ENCODE measurements at places on chromosomes 1 and 21.

DNA sequence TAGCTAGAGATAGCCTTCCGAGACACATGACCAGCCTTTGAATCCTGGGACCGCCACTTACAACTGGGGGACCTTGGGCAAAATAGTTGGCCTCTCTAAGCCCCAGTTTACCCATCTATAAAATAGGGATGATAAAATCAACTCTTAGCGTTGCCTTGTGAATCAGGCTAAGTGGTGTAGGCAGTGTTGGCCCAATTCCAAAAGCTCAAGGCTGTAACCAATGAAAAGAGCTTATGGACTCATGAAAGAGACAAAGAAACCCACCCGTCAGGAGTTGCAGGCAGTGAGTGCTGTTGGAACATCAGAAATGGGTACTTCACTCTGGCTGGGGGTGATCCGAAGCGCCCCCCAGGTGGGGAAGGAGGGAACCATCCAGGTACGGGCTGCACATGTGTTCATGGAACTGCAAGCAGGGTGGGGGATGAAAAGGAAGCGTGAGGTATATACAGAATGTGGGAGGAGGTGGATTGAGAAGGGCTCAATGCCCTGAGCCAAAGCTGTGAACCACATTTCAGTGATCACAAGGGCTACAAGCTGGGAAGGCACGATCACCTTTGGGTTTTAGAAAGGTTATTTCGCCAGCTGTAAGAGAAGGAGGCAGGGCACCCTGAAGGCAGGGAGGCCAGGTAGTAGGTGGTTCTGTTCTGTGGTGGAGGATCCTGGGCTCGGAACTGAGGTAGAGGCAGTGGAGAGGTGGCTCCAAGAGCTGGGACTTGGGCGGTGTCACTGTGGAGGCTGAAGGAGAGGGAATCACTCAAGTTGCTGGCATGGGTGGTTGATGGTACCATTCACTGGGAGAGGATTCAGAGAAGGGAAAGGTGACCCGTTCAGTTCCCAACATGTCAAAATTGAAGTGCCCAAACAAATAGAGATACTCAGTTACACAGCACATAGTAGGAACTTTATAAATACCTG is 11.4 kb upstream of the KIAA1614 start:
- no peaks in the 10 kb centered on the region for H3K27me3 ChIP-seq
- no peak overlapping the region for H3K27ac ChIP-seq
- DNase-seq = no peak
- no peaks in the 10 kb centered on the region for H3K36me3 ChIP-seq

- no peaks in the 10 kb centered on the region for H3K36me3 ChIP-seq
- H3K27me3 ChIP-seq = no peaks in the 10 kb centered on the region
- no peak for DNase-seq
- peak overlapping the region; percentile 100 for H3K27ac ChIP-seq
- H3K4me1 ChIP-seq = peaks cover 89% of the 10 kb centered on the region
- H3K4me3 ChIP-seq = no peak overlapping the region
Measured at GRCh38 chr1:18948913-18949685, 7.4 kb downstream of the IFFO2 start.

GRCh38 chr1:224321706-224322105 is 8.3 kb downstream of the NVL start:
- H3K4me3 ChIP-seq = no peak overlapping the region
- H3K36me3 ChIP-seq = peaks cover 27% of the 10 kb centered on the region
- H3K27ac ChIP-seq = no peak overlapping the region
- no peaks in the 10 kb centered on the region for H3K27me3 ChIP-seq

DNA sequence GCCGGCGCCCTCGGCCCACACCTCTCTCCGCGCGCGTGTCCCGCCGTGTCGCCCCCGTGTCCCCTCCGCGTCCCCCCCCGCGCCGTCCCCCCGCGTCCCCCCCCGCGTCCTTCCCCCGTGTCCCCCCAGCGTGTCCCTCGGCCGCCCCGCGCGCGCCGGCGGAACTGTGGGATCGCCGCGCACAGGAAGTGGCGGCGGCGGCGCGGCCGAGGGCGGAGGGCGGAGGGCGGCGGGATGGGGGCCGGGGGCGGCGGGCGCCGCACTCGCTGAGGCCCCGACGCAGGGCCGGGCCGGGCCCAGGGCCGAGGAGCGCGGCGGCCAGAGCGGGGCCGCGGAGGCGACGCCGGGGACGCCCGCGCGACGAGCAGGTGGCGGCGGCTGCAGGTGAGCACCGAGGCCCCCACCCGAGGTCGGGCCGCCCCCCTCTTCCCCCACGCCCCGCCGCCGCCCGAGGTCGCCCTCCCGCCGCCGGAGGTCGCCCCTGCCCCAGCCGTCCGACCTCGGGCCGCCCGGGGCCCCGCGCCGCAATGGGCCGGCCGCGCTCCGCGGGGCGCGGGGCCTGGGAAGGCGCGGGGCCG is at the start of gene AGPAT3:
AGPAT3 (plus strand) TSS at position 262 of the 578 bp plus-strand sequence. CDS start 94,459 bp downstream, outside the sequence.
- DNase-seq = peak; percentile 47
- H3K27me3 ChIP-seq = no peaks in the 10 kb centered on the region
- no peaks in the 10 kb centered on the region for H3K36me3 ChIP-seq
- peak within 1 kb of the TSS; percentile 75 for H3K4me3 ChIP-seq
- peaks cover 34% of the 10 kb centered on the region for H3K4me1 ChIP-seq
- peak within 1 kb of the TSS; percentile 64 for H3K27ac ChIP-seq

DNA sequence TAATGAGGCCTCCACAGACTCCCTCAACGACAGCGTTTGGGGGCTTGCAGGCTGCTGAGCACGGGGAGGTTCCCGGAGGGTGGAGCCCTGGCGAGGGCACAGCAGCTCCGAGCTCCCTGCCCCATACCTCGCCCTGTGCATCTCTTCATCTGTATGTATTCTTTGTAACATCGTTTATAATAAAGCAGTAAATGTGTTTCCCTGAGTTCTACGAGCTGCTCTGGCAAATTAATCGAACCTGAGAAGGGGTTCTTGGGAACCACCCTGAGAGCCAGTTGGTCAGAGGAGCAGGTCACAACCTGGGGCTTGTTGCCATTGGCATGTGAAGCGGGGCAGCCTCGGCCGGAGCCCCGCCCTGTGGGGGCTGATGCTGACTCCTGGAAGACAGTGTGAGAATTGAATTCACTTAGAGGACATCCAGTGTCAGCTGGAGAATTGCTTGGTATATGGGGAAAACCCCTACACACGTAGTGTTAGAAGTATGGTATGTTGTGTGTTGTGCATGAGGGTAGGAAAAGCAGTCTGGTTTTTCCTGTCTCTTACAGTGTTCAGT is 11.5 kb downstream of the SLC37A1 start:
- peaks cover 54% of the 10 kb centered on the region for H3K4me1 ChIP-seq
- DNase-seq = no peak
- H3K4me3 ChIP-seq = peak overlapping the region; percentile 43
- no peaks in the 10 kb centered on the region for H3K36me3 ChIP-seq
- H3K27me3 ChIP-seq = no peaks in the 10 kb centered on the region

DNA sequence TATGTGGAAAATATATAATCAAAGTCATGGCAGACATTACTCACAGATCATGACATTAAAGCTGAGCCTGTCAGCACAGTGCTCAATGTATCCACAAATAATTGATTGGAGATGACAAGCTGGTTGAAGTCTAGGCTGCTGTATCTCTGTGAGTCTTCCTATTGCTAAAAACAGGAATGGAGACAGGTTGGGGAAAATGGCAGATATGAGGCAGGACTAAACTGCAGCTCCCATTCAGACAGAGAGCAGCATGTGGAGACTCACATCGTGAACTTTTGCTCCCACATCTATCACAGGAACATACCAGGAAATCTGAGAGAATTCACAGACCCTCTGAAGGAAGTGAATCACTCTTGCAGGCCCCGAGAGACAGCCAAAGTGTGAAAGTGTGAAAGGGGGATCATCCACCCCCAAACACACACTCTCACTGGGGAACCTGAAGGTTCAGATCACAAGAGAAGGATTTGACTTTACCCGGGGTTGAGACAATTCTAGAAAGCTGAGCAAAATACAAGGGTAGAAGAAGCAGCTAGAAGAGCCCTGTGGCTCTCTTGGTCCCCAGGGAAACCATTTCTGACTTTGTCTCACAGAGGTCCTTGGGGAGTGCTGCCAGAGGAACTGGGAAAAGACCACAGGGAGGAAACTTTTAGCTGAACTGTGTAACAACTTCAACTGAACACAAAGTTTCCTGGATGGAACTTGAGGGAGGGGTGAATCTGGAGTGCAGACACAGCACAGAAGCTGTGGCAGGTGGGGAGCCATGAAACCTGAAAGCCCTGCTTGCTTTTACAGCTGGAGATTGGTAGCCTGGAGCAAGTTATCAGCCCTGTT is 173.4 kb downstream of the S1PR1 start:
- peaks cover 62% of the 10 kb centered on the region for H3K4me1 ChIP-seq
- DNase-seq = peak; percentile 25
- H3K27me3 ChIP-seq = no peaks in the 10 kb centered on the region
- no peaks in the 10 kb centered on the region for H3K36me3 ChIP-seq
- peak overlapping the region; percentile 60 for H3K27ac ChIP-seq

DNA sequence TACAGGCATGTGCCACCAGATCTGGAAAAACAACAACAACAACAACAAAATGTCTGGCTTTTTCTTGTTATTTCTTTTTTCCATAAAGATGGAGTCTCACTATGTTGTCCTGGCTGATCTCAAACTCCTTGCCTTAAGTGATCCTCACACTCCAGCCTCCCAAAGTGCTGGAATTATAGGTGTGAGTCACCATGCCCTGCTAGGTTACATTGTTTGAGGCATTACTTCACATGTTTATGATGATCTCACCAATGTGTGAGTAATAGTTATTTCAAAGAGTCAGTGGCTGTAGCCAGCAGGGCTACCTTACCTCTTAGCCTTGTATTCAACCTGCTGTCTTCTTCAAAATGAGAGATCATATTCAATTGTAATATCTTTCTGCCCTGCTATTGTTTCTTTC is 445.7 kb downstream of the AMY1C start:
- no peaks in the 10 kb centered on the region for H3K27me3 ChIP-seq
- no peak overlapping the region for H3K27ac ChIP-seq
- DNase-seq = no peak
- no peak overlapping the region for H3K4me3 ChIP-seq

DNA sequence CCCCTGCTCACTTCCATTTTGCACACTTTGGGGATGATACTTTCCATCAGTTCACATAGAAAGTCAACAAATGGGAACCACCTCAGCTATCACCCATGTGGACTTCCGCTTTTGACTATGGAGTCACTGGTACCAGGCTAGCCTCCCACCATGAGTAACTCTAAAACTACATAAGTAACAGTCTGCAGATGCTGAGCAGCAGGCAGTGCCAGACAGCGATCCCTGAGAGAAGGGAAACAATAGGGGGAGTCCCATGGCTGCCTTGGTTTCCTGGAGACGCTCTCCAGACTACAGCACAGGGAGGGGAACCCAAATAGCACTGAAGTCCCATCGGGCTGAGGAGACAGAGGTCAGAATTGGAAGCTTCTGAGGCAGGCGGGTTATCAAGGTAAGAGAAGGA is 2.8 kb upstream of the TFF2 start:
- H3K27me3 ChIP-seq = no peaks in the 10 kb centered on the region
- H3K4me3 ChIP-seq = no peak overlapping the region
- H3K36me3 ChIP-seq = no peaks in the 10 kb centered on the region
- no peaks in the 10 kb centered on the region for H3K4me1 ChIP-seq
- DNase-seq = no peak

DNA sequence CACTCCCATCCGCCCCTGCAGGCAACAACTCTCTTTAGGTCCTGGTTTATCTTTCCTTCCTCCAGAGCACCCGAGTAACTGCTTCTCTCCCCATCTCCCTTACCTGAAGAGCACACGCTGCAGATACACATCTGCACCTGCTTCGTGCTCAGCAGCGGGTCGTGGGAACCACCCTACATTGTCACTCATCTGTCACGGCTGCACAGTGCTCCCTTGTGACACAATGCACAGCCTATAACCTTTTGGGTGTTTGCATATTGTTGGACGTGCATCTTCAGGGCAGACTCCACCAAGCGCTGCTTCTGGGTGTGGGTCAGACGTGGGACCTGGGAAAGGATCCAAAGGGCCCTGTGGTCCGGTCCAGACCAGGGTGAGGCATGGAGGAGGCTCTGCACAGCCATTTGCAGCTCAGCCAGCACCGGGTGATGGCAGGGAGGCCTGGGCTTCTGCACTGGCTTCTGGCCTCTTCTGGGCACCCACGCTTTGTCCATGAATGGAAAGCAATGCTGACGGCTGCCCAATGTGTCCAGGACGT is 42.5 kb downstream of the WDR4 start:
- no peak for DNase-seq
- H3K4me3 ChIP-seq = no peak overlapping the region

DNA sequence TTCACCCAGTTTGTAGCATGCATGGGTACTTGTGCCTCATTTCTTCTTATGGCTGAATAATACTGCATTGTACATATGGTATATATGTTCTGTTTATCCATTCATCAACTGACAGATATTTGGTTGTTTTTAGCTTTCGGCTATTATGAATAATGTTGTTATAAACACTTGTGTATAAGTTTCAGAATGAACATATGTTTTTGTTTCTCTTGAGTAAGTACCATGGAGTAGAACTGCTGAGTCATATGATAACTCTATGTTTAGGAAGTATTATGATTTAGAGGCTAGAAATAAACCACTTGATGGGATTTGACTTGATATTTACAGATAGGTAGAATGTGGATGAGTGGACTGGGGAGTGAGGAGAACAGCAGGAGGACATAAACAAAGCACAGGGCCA is 48.6 kb downstream of the WNT2B start:
- H3K36me3 ChIP-seq = no peaks in the 10 kb centered on the region
- DNase-seq = no peak
- no peaks in the 10 kb centered on the region for H3K4me1 ChIP-seq
- no peak overlapping the region for H3K4me3 ChIP-seq

- H3K27ac ChIP-seq = peak overlapping the region; percentile 99
- H3K36me3 ChIP-seq = no peaks in the 10 kb centered on the region
- peaks cover 25% of the 10 kb centered on the region for H3K4me1 ChIP-seq
- DNase-seq = no peak
- peak overlapping the region; percentile 97 for H3K4me3 ChIP-seq
- H3K27me3 ChIP-seq = no peaks in the 10 kb centered on the region
Measured at GRCh38 chr1:171484760-171485374, 463 bp upstream of the PRRC2C start.

DNA sequence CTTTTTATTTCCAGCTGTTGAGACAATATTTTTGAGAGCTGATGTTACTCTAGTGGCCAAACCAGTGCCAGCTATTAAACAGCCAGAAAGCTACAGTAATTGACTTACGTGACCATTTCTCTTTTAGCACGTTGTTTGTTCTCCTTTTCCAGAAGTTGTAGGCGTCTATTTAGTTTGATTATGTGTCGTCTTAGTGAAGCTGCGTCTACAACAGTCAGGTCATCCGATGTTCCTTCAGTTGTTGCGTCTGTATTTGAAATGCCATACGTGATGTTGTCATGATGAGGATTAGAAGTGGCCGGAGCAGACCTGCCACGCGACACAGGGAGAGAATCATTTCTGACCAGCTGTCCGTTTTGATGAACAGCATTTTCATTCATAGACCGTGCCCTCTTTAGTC is 38.2 kb downstream of the TMEM51 start:
- H3K27ac ChIP-seq = no peak overlapping the region
- H3K4me3 ChIP-seq = no peak overlapping the region
- H3K4me1 ChIP-seq = no peaks in the 10 kb centered on the region
- no peaks in the 10 kb centered on the region for H3K27me3 ChIP-seq

GRCh38 chr1:53625766-53626520 is 113.0 kb downstream of the GLIS1 start:
- DNase-seq = no peak
- H3K36me3 ChIP-seq = no peaks in the 10 kb centered on the region
- H3K27ac ChIP-seq = no peak overlapping the region
- no peaks in the 10 kb centered on the region for H3K4me1 ChIP-seq
- H3K4me3 ChIP-seq = no peak overlapping the region
- H3K27me3 ChIP-seq = no peaks in the 10 kb centered on the region

GRCh38 chr1:213492161-213493041 is 441.4 kb downstream of the RPS6KC1 start:
- no peaks in the 10 kb centered on the region for H3K4me1 ChIP-seq
- H3K27me3 ChIP-seq = no peaks in the 10 kb centered on the region
- H3K36me3 ChIP-seq = no peaks in the 10 kb centered on the region
- no peak overlapping the region for H3K27ac ChIP-seq
- H3K4me3 ChIP-seq = no peak overlapping the region
- no peak for DNase-seq

Measured in B cell (primary cell).